ENCODE measurements at places on chromosomes 6 and 20.
A peak's percentile ranks its signal among the peaks of the same experiment; 100 is the strongest.

- no peak for DNase-seq
These were observed 567.6 kb upstream of the MMS22L start for GRCh38 chr6:97850458-97851212.

DNA sequence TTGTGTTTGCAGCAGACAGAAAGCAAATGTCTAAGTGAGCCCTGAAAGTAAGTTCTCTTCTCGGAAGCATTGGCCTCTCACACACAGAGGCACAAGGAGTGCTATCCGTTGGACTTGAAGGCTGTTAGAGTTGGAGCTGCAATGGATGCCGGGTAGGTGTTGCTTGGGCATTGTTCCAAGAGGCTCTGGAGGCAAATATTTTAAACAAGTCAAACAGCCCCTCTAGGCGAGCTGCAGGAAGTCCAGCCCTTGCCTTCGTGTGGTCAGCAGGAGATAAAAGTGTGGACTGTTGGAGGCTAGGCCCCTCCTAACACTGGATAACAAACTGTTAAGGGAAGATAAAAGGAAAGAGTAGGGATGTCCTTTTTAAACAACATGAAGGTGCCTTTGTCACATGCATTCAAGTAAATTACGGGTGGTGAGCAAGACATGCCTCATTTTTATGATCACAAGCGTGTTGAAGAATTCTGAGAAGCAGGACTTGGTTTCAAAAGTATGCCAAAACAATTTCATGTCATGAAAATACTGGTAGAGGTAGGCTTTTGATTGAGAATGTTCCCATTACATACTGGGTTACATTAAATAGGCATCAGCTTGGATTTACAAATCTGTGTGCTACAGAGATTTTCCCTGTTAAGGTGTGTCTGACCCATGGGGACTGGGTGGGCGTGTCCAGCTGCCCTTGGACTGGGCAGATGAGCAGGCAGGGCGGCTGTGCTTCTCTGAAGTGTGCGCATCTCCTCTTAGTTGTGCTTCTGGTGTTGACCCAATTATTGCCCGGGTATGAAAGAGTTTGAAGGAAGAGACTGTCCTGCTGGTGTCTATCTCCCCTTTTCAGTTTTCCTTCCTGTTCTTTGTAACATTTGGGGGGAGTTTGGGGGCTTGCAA lies 57.5 kb downstream of the RREB1 start:
- no peak for DNase-seq

GRCh38 chr20:58088105-58088504 lies 140.3 kb downstream of the ANKRD60 start:
- no peak for DNase-seq

GRCh38 chr20:19934792-19935491 lies 82.2 kb upstream of the NAA20 start:
- peak; percentile 76 for DNase-seq

GRCh38 chr20:48761023-48761785 lies 66.6 kb downstream of the PREX1 start:
- no peak for DNase-seq

DNA sequence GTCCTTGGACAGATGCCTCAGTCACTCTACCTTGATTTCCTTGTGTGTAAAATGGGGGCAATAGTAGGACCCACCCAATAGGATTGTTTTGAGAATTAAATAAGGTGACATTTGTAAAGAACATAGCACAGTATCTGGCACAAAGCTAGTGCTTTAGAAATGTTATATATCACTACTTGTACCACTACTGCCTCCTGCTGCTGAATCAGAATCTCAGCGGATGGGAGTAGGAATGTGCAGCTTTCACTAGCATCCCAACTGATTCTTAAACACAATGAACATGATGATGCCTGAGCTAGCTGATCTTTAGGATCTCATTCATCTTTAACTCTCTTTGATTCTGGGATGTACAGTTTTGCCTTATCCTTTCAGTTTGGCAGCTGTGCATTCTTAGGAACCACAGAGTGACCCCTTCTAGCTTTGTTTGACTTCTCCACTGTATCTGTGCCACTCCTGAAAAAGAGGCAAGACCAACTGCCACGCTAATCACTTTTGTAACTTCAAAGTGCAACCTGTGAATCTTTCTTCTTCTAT lies 7.2 kb downstream of the PBOV1 start:
- no peak for DNase-seq

- DNase-seq, result no peak
These were observed 13.6 kb upstream of the WFDC8 start for GRCh38 chr20:45592574-45593189.

DNA sequence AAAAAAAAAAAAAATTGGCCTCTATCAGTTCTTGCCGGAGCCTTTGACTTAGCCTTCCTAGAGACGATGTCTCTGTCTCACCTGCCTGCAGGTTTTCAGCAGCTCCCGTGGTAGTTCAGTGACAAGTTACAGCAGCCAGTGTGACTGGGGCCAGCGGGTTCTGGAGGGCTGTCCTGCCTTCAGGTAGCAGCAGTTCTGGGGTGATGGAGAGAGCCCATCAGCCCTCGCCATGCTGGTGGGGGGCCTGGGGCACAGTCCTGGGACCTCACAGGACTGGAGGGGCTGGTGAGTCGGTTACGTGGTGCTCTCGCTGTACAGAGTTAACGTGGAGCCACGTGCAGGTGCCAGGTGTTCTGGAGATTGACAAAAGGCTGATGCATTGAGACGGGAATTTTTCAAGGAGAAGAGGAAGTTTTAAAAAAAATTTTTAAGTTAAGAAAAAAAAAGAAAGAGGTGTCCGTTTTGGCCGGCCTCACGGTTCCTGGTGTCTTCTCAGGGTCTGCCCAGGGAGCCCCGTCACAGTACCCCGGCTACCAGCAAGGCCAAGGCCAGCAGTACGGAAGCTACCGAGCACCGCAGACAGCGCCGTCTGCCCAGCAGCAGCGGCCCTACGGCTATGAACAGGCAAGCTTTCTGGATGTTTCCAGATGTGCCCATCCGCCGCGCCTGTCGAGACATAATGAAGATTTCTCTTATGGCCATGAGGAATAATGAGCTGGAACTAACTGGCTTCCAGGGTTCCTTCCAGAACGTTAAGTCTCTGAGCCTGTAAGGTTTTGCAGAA lies 8.6 kb upstream of the MTG2 start:
- no peak for DNase-seq

- DNase-seq, result peak; percentile 68
These were observed 16.5 kb upstream of the UBE2J1 start for GRCh38 chr6:89368999-89369398.

DNA sequence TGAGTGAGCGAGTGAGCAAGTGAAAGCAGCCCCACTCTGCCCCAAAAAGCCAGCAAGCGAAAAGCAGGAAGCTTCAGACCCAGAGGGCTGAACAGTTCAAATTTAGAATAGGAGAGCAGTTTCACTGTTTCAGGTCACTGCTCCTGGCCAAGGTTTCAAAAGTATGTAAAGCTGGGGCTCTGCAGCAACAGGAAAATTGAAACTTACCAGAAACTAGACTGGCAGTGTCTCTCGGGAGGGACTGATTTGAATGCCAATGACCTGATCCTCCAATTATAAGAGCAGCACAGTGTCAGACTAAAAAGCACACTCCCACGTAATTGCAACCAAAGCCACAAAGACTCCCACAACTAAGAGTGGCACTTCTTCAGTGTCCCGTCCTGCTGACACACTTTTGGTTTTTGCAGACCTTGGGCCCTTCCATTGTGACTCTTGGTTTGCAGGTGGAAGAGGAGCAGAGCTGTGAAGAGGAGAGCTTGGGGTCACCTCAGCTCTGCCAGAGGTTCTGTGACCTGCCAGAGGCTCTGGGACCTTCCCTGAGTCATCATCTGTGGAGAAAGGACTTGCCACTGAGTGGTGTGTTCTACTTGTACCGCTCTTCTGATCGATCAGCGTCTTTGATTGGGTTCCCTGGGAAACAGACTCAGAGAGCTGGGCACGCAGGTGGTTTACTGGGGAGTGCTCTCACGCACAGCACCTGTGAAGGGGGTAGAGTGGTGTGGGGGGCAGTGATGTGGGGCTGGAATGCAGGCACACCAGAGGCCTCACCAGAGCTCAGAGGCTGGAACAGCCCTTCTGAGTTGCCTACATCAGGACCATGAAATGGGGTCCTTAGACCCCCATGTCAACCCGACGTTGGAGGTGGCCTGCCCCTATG lies 52.7 kb upstream of the PTGIS start:
- DNase-seq, result no peak

- no peak for DNase-seq
These were observed 181.2 kb upstream of the SHLD1 start for GRCh38 chr20:5569021-5569420.

- no peak for DNase-seq
These were observed 109.9 kb upstream of the TIAM2 start for GRCh38 chr6:154885214-154885613.

DNA sequence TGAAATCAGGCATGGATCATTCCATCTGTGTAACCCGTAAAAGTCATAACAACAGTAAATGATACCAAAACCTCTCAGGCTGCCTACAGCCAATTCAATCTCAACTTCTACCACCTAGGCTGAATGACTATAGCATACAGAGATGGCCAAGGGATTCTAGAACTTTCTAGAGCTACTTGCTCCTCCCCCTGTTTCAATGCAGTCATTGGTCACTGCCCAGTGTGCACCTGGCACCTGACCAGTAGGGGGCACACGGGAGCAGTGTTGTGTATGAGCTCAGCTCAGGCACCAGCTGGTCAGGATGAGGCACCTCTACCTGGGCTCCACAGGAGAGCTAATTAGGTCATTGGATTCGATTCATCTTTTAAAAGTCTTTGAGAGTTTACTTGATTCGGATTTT lies 86.2 kb downstream of the PLEKHG1 start:
- no peak for DNase-seq

- no peak for DNase-seq
These were observed 12.2 kb upstream of the CDKN1A start for GRCh38 chr6:36666287-36666686.
